Activated CD8-positive, alpha-beta memory T cell treated with anti-CD3 and anti-CD28 coated beads, Interleukin-2, amount 10 ng/mL, durations not matched to agents 7 days and 5 days (primary cell): ENCODE measurements at places on chromosomes 6 and 20. TPM values are rescaled to one million over a fixed set of nuclear protein-coding genes. Genes with fewer than 3 reads are reported as not detected.
A peak's percentile ranks its signal among the peaks of the same experiment; 100 is the strongest.

DNA sequence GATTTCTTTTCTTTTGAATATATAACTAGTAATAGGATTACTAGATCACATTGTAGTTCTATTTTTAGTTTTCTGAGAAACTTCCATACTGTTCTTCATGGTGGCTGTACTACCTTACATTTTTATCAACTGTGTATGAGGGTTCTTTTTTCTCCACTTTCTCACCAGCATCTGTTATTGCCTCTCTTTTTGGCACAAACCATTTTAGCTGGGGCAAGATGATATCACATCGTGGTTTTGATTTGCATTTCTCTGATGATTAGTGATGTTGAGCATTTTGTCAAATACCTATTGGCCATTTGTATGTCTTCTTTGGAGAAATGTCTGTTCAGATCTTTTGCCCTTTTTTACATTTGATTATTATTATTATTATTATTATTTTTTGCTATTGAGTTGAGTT is 86.1 kb upstream of the TCF21 start:
- DNase-seq: no peak

CASS4 gene
- total RNA-seq: 21.8 TPM

DNA sequence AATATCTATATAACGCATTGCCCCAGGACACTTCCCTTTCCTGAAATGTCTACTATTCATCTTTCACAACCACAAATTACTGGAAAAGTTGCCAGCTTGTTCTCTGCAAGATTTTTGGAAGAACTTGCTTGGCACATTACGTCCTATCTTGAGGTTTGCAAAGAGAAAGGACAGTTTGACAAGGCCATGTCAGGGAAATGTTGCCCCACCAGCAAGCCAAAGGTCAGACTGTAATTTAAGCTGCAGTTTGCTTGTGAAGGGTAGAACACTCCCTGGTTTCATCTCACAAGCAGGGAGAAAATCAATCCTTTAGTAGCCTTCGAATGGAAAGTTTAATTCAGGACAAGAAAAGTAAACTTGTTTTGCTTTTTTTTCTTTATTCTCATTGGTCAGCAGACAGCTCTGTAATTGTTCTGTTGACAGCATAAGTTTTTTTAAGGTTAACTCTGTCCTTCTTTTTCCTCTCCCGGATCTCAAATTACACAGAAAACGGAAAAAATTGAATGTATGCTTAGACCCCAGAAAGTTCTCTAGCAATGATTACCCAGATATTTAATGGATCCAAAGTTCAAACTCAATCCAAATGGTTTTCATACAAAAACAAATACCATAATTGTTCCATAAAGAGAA is 541.8 kb upstream of the NRSN1 start:
- DNase-seq: no peak

DNA sequence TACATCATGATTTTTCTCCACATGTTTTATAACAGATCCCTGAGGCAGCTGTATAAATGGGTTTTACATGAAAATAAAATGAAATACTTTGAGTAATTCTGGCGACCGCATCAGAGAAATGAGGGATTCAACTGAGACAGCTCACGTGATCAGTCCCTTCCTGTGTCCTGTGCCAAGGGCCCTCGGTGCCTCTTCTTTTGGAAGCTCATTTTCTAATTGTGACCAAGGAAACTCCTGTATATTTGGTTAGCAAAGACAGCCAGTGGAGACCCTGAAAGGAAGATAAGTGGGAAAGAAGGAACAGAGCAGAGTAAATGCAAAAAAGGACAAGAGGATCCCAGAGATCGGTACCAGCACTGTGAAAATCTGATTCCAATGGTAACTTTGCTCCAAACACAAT is 129.9 kb downstream of the FYN start:
- DNase-seq: peak; percentile 25

- peak; percentile 50 for DNase-seq
These were observed 5.6 kb upstream of the ADGRF1 start for GRCh38 chr6:47047479-47048407.

GRCh38 chr6:149031201-149031858 is 284.5 kb downstream of the UST start:
- no peak for DNase-seq

DNA sequence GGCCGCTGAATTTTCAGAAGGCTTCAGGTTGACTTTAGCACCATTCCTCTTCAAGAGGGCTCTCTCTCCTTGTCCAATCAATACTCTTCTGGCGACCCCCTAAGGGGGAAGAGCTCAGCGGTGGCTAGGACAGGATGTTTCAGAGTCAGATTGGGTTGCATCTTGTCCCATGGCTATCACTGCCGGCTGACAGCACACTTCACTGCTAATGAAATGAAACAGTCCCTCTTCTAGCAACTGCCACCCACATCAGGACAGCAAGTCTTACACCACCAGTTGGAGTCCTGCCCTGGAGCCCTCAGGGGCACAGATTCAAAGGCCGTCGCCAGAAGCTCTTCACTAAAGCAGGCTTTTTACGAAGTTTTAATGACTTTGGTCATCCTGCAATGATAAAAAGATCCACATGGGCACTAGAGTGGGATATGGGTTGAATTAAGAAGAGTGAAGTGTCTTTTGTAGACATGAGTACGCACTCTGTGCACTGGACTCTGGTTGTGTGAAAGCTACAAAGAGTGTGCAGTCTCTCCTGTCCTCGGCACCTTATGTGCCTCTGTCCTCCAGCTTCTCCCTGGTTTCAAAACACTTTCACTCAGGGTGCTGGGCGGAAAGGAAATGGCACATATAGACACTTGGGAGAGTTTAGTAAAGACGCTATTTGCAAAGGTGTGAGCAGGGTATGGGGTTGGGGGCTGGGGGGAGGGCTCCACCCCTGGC is 66.1 kb upstream of the SLC22A16 start:
- no peak for DNase-seq

GRCh38 chr6:24775520-24776058 is 852 bp downstream of the GMNN start:
- peak; percentile 46 for DNase-seq

CRISP3 gene
- total RNA-seq: not detected

GRCh38 chr6:52415917-52416628 is 4.1 kb upstream of the EFHC1 start:
- DNase-seq: no peak

DNA sequence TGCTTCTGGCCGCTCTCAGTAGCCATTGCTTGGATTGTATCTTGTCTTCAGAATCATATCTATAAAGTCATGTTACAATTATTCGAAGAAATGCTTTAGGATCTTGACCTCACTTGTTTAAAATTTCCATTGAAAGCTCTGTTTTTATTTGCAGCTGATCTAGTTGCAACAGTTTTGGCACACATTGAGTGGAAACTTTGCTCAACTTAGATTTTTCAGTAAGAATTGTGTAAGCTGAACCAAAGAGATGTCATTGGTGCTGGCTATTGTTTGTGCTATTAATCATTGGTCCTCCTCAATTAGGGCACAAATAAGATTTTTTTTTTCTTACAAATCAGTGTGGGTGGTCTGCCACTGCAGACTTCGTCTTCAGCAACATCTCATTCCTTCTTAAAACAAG is 649.2 kb downstream of the MMUT start:
- no peak for DNase-seq
